ENCODE measurements at places on chromosomes 7 and 10.

DNA sequence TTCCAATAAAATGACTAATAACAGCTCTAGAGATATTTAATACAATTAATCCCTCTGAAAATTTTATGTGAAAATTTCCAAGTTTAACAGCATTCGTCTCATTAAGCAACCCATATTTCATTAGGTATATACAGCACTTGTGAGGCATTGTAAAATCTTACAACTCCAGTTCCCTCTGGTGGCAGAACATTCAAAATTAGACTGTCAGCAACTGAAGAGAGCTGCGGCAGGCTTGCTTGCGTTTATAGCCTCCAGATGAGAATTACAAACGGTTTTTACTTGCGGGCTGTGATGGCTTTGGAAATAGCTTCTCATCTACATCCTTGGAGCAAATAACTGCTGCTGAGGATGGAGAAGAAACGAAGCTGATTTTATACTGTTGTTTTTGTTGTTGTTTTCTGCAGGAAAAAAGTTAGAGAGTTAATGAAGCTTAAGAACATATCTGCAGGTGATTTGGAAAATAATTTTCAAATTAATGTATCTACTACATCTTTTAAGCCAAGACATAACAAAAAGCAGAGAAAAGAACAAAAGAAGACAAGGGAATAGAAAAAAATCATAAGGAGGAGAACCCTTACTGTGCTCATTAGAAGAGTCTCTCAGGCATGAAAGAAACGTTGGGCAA is 171.3 kb downstream of the MAGI2 start:
- DNase-seq, result no peak

DNA sequence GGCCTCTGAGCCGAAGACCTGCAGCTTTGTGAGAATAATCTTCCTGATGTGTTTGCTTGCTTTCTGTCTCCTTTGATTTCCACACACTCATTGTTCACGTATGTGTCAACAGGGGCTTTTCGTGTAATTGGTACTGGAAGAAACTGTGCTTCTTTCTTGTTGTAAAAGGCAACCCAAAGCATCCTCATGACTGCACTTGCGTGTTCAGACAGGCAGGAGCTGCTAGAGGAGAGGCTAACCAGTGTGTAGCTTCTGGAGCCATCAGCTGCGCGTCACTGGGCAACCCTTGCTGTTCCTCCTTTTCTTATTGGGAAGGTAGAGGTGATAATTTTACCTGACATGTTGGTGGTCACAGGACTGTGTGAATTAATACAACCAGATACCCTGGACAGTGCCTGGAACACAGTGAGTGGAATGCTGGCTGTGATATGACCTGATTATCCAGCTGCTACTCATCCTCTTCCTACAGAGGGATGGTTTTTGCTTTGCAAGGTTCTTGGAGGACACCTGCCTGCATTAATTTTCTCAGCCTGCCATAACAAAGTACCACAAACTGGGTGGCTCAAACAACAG is 213.0 kb downstream of the ABCA13 start:
- DNase-seq, result no peak

- DNase-seq, result no peak
These were observed 103.2 kb downstream of the NRBF2 start for GRCh38 chr10:63236113-63236935.

GRCh38 chr7:65387891-65388290 is 14.2 kb downstream of the ZNF92 start:
- DNase-seq, result no peak

DNA sequence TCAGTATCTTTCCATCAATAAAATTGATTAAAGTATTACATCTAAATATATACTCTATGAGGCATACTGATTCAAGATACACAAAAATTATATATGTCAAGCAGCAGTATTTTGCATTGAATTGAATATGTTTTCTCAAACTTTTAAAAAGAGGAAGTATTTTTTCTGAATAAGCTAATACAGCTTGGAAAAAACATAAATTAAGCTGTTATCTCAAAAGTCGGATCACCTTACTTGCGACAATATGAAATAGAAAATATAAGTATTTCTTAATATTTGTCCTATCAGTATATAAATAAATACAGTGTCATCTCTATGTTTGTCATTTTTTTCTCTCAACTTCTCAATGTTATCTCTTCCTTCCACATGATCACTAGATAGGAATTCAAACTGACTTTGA is 139.3 kb downstream of the MBL2 start:
- no peak for DNase-seq

DNA sequence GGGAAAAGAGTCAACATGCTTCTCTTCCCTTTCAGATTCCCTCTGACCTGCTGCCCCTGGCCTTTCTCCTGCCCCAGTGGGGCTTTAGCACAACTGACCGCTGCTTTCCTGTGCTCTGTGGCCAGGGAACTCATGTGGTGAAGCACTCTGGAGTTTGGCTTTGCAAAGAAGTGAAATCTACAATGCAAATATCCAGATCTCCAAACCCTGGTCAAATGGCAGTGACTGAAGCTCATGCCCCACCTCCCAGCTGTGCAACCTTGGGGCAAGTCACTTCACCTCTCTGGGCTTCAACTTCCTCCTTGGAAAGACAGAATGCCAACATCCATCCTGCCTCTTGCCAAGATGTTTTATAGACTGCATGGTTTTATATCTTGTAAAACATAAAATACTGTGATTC is 157.8 kb downstream of the NEURL1 start:
- DNase-seq, result no peak

DNA sequence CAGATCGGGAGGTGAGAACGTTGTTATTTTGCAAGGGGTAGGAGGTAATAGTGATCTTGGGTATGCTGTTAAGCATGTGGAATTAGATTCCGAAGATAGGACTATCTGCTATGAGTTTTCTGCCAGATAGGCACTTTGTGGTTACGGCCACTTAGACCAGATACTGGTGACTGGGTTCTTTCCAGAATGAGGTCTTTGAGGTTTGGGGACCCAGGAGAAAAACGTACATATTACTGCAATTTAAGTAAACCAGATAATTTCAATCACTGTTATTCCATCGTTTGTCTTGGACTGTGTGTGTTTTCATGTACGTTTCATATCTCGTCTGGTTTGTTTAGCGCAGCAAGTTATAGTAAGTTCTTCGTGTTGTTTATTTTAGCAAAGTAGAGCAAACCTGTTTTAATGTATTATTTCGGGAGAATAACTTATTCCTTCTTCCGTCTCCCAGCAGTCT is 312 bp downstream of the ARL4A start:
- DNase-seq, result no peak

- DNase-seq, result no peak
These were observed 7.3 kb downstream of the RNF216 start for GRCh38 chr7:5774136-5774535.

- no peak for DNase-seq
These were observed 6.5 kb upstream of the CRYGN start for GRCh38 chr7:151446412-151446811.

DNA sequence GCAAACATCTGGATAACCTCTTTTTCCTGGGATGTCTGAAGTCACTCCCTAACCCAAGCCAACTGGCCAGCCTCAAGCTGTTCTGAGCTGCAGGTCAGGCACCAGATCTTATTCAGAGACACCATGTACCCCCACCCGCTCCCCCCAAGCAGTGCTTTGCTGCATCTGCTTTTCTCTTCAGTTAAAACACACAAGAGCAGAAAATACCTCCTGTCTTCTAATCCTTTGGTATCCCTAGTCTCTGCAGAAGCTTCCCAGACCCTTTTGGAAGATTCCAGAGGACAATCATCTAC is 3.0 kb downstream of the ZNF488 start:
- DNase-seq, result no peak

GRCh38 chr7:66694286-66694685 is 46.2 kb upstream of the RABGEF1 start:
- DNase-seq, result no peak

DNA sequence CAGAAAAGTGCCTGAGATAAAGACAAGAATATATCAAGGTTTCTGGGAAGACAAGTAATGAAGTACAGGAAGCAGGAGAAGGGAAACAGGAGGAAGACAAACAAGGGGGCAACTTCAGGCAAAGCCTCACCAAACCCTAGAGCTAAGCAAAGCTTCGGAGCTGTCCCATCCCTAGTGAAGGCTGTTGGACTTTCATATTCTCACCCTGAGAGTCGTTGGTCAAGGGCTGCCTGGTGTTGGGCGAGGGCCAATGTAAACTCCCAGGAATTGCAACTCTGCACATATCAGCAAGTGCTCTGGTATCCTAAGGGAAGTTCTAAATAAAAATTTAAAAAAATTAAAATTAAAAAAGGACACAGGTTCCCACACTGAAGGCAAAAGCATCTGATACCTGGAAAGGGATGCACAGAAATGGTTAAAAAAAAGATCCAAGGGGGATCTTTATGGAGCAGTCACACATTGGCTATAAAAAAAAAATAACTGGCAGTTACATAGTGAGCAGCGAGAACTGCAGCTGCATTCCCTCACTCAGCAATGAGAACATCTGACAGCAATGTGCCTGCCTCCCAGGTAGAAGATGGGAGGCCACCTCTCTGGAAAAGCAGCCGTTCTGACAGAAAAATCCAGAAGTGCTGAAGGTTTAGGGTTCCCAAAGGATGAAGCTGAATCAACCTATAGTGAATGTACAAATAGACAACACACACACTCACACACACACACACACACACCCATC is 304.7 kb downstream of the WDR11 start:
- DNase-seq, result no peak

DNA sequence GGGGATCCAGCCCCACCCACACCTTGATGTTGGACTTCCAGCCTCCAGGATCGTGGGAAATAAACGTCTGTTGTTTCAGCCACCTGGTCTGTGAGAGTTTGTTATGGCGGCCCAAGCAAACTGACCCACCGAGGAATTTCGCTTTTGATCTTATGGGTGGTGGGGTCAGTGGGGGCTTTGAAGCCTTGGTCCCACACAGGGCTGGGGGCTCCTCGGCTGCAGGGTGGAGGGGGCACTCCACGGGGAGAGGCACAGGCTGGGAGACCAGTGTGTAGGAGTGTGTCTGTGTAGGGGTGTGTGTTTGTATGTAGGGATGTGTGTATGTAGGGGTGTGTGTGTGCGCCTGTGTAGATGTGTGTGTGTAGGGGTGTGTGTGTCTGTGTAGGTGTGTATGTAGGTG is 48.1 kb upstream of the PSMG3 start:
- DNase-seq, result no peak

- no peak for DNase-seq
These were observed 164.1 kb upstream of the C1GALT1 start for GRCh38 chr7:7018290-7018689.

- DNase-seq, result no peak
These were observed 397.8 kb upstream of the NRP1 start for GRCh38 chr10:33732161-33732680.

DNA sequence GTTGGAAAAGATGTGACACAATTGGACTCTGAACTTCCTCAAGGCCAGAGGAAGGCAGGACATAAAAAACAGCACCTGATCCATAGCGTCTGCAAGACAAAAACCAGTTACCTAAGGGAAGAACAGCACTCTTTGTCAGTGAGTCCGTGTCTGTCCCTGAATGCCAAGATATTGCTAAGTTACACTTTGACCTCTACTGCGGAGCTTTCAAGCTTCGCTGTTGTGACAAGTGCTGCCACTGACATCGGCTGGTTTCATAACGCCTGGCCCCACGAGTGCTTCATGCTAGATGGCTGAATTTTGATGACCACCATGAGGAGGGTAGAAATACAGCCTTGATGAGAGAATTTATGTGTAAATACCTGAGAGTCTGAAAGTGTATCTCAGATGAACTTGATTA is 49.7 kb upstream of the JAZF1 start:
- DNase-seq, result no peak

GRCh38 chr10:96229568-96230030 is 41.8 kb downstream of the BLNK start:
- DNase-seq, result peak; percentile 31

DNA sequence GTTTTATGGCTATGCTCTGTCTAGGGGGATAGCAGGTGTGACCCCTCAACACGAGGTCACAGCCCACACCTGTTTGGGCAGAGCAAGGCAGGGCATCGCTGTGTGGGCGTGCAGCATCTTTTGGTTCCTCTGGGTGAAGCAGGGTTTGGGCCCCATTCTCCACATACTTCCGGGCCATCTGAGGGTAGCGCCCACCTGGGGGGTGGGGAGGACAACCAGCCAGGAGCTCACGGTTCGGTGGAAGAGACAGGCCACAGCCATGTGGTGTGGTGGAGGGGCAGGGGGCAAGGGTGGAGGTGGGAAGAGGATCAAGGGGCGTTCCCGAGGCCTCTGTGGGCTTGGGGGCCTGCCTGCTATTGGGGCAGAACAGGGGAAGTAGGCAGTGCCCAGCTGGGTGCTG is 2.4 kb downstream of the SH2B2 start:
- no peak for DNase-seq

DNA sequence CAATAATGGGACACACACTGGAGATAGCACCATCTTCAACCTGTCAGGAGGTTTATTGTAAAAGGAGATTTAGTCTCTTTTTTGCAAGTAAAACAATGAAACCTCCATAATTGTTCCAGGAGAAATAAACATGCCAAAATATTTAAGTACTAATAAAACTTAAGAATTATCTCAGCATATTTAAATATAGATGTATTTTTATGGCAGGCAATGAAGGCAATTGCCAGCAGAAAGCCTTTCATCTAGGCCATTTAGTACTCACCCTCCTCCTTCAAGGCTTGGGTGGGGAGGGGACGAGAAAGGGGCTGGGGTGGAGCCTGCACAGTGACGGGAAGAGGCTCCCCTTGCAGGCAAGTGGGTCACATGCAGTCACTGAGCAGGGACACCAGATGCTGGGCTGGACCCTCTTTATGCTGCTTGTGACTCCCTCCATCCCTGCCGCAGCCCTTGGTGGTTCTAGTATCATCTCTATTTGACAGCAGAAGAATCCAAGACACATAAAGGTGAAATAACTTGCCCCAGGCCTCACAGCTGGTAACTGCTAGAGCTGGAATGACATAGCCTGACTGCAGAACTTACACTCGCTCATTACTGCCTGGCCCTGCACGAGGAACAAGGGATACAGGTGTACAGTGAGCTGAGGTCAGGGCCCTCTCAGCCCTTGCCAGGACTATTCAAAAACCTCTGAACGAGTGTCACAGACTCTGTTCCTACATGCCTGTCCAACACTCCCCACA is 449.5 kb upstream of the ZMIZ1 start:
- no peak for DNase-seq

- no peak for DNase-seq
These were observed 109.2 kb downstream of the PDGFA start for GRCh38 chr7:410395-410910.

- no peak for DNase-seq
These were observed 95.7 kb downstream of the PKD1L1 start for GRCh38 chr7:47852330-47853245.

- DNase-seq, result no peak
These were observed 129.1 kb upstream of the AMPH start for GRCh38 chr7:38760226-38760625.

DNA sequence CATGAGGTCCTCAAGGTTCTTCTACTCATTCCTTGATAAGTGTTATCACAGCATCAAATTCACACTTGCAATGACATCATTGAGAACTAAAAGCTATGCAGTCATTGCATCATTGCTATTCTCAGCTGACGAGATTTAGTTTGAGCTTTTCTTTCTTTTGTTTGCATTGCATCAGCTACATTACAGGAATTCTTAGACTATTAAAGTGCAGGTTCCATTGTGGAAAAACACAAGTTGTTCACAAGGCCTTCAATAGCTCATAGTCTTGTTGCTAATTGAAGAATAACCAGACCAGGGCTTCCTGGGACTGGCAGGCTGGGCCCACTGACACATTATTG is 139.3 kb downstream of the CXCL12 start:
- no peak for DNase-seq

Measured in stimulated activated CD8-positive, alpha-beta memory T cell treated with anti-CD3 and anti-CD28 coated beads, Interleukin-7, amount 100 ng/mL, for 24 hours (primary cell).